ENCODE measurements at places on chromosomes 2 and 18.

GRCh38 chr2:212147921-212148513, 390.6 kb downstream of the ERBB4 start:
- peak; percentile 6 for DNase-seq

- DNase-seq, result no peak
Measured at GRCh38 chr2:239329284-239329971, 71.4 kb downstream of the HDAC4 start.

DNA sequence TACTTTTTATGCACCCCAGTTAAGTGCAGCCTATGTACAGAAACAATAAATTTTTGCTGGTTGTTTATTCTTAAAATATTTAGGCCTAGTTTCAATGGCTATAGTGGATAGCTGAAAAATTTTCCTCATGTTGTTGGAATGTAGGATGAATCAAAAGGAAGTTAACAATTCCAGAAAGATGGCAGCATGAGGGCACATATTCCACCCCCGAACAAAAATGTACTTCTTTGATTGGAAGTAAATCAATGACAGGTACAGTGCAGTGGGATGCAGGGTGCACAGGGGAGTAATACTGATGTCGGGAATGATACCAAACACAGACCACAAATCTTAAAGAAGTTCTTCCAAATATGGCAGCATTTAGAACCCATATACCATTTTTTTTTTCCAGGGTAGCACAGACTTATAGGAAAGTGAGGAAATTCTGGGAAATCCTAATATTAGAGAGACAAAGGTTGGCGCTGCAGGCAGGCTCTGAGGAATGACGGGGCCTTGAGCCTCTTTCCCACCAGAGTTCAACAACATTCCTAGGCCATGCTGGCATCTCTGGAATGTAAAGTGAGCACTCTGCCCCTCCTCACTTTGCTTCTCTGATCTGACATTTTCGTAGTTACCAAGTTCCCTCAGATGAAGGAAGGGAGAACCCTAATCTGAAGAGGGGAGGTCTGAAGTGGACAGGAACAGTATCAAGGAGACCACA, 36.6 kb upstream of the IKZF2 start:
- DNase-seq, result peak; percentile 73

DNA sequence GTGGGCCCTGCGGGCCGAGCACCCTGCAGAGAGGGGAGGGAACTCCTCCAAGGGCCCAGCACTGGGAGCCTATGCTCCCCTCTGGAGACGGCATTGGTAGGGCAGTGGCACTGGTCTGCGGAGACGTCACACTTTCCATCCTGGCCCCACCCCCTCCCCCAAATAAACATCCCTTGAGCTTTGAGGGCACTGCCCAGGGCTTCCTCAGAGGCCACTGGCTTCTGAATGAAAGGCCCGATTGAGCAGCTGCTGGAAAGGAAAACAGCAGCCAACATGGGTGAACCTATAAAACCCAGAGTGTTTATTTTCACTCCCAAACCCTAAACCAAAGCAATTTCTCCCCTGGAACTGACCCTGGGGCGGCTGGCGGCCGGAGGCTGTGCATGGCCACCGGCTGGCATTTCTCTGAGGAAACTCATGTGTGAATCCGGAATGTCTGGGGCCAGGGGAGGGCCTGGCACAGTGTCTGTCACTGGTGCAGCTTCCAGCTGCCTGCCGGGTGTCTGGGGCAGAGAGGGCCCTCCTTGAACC, 138.9 kb downstream of the DYSF start:
- no peak for DNase-seq

- no peak for DNase-seq
Measured at GRCh38 chr2:130729322-130730299, 741 bp downstream of the GPR148 start.

DNA sequence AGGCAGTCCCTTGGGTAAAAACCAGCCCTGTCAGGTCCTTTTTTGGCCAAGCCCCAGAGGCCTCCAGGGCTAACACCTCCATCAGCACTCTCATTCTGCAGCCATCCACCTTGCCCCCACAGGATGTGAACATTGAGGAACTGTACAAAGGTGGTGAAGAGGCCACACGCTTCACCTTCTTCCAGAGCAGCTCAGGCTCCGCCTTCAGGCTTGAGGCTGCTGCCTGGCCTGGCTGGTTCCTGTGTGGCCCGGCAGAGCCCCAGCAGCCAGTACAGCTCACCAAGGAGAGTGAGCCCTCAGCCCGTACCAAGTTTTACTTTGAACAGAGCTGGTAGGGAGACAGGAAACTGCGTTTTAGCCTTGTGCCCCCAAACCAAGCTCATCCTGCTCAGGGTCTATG, 7.3 kb downstream of the IL1F10 start:
- no peak for DNase-seq

GRCh38 chr2:18966131-18966530, 376.8 kb upstream of the NT5C1B start:
- DNase-seq, result no peak
